GM19239 (cell line): ENCODE measurements at places on chromosomes 4 and X.

DNA sequence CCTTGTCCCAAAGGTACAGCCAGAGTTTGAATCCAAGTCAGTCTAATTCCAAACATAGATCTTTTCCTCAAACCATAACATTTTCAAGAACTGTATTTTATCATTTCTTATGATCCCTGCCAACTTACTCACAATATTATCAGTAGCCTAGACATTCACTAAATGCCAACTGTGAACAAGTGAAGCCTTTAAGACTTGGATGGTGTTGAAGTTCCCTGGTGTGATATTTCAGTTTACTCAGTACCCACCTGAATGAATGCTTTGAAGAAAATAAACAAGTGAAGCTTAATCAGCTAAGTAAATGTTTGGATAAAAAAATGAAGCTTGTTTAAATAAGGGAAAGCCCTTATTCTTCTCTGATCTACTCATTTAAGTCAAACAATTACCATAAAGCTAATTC lies 1028.3 kb downstream of the DMD start:
- no peak for DNase-seq

DNA sequence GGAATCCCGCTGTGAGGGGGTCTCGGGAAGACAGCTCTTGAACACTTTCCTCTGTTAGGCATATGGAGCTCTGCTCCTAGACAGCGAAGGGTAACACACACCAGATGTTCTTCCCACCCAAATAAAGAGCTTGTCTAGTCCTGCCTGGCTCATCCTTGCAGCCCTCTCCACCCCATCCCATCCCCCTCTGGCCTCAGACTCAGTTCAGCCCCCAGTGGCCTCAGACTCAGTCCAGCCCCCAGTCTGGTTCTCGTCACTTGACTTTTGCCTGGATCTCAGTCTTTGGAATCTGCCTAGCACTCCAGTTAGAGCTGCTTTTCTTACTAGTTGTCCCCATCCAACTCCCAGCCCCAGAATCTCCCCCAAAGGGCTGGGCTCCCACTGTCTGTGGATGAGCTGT lies 14.9 kb downstream of the RAB33A start:
- DNase-seq, result no peak

GRCh38 chr4:68011684-68012083 lies 48.4 kb upstream of the TMPRSS11A start:
- no peak for DNase-seq

GRCh38 chr4:188341428-188341827 lies 202.2 kb downstream of the TRIML1 start:
- DNase-seq, result no peak

DNA sequence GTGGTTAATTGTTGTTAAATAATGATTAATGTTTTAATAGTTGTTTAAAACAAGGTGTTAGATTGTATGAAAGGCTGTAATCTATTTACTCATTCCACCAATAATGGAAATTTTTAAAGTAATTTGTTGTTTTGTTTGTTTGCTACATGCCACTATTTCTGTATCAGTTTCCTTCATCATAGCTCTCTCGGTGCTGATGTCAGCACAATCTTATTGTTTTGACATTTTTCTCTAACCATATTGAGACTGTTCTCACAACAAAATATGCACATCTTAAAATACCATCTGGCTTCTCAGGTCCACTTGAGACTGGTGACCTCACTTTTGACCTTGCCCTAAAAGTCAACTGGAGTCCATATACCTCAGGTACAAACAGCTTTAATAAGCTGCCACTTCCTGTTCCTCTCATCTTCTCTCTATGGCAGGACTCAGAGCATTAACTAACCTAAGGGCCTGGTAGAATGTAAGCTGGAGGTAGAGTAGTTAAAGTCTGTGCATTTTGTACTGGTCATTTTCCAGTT lies 1.0 kb upstream of the GUCY1B1 start:
- DNase-seq, result no peak

- DNase-seq, result no peak
These were observed 83.7 kb upstream of the NHS start for GRCh38 chrX:17291171-17291900.

- DNase-seq, result no peak
These were observed 9.3 kb downstream of the NKX1-1 start for GRCh38 chr4:1396806-1397455.

GRCh38 chr4:17029964-17030363 lies 131.5 kb upstream of the LDB2 start:
- no peak for DNase-seq

DNA sequence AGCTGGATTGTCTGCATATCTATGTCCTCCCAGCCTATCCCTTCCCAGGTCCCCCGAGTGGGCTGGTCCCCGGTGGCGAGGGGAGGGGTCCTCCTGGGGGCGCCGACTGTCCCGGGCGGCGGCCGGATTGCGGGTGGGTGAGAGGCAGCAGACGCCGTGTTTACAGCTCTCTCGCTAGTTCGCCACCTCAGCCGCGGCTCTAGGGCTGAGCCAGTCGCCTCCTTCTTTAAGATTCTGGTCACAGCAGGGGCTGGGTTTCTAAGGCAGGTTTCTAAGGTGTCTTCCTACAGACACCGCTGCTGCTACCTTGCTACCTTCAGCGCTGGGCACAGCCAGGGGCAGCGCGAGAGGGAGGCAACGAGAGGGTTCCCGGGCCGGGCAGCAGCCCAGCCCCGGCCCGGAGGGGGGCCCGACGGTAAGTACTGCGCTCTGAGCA lies 57.2 kb downstream of the FRMPD3 start:
- DNase-seq, result no peak

- DNase-seq, result no peak
These were observed 39.1 kb upstream of the ANXA3 start for GRCh38 chr4:78512357-78512920.

DNA sequence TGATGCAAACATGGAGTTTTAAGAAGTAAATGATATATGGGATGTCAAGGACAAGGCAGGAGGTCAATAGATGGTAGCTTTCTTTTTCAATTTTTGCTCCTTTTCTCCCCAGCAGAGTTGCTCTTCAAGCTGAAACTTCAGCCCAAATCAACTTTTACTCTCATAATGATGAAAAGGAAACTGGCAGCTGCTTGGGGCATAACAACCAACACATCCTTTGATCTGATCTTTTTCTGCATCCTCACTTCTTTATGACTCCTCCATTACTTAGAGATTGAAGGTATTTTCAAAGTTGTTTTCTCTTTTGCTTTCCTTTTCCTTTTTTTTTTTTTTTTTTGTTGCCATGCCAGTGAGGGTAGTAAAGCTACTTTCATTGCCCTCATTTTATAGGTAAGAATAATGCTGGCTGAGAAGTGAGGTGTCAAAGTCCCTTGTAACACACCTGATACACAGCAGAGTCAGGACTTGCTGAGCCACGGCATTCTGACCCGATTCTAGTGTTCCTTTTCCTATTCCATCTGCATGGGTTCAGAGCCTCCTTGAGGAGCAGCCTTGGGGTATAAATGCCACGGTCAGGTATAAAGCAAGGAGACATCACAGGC lies 26.9 kb downstream of the SLC2A9 start:
- no peak for DNase-seq

GRCh38 chr4:39030725-39031124 lies 1.5 kb downstream of the TMEM156 start:
- no peak for DNase-seq

DNA sequence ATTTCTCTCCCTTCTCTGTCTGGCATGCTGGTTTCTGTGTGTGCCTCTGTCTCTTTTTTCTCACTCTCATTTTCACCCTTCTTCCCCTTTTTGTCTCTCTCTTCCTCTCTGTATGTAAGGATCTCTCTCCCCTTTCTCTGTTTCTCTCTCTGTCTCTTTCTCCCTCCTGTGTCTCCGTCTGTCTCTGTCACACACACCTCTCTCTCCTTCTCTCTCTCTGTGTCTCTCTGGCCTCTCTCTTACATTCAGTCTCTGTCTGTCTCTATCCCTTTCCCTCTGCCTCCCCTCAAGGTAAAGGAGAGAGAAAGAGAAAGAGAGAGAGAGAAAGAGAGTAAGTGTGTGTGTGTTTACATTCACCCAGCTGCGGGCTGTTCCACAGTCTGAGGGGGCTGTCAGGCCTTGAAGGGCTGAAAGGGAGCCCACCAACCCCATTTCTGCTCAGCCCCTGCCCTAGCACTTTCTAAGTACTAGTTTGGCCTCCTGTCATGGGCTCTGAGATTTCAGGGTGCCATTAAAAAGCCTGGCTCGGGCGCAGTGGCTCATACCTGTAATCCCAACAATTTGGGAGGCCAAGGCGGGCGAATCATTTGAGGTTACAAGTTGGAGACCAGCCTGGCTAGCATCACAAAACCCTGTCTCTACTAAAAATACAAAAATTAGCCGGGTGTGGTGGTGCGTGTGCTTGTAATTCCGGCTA lies 9.6 kb upstream of the TSPYL2 start:
- no peak for DNase-seq

- DNase-seq, result no peak
These were observed 147.0 kb downstream of the HS3ST1 start for GRCh38 chr4:11281720-11282119.

DNA sequence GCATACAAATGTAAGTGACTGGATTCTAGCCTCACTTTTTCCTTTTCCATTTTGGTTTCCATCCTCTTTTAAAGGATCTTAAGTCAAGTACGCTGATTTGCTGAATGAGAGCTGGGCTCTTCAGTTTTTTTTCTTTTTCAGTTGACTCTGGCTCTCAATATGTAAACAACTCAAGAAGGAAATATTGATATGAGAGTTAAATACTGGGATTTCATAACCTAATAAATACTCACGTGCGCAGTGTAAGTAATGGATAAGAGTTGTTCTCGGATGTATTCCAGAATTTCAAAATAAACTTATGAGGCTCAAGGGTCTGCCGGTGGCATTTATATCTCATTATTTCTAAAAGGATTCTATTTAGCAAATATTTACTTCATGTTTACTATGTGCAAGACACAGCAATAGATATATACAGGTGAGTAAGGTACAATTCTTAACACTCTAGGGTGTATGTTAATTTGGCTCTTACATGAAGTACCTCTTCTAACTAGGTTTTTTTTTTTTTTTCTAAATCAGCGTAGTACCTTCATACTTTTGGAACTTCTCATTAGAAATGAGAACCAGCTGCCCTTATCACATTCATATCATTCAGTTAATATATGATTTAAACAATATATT lies 11.0 kb upstream of the MAGEB10 start:
- no peak for DNase-seq

DNA sequence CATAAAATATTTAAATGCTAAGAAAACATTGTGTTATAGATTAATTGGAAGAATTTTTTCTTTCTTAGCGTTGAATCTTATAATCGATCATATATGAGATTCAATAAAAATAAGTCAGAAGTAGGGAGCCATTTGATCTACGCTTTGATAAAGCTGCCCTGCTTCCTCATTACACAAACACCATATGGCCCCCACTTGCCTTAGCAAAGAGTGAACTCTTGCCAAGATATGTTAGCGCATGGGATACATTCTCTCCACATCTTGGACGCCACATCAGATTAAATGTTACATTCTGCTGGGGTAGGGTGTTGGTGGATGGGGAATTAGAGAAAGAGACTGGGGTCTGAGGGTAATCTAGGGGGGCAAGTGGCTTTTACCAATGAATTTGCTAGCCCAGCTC lies 207.7 kb upstream of the MID1 start:
- DNase-seq, result no peak
